ENCODE measurements at places on chromosomes 5 and 9.

- DNase-seq = no peak
Observed at GRCh38 chr5:42513246-42513645, 90.0 kb downstream of the GHR start.

DNA sequence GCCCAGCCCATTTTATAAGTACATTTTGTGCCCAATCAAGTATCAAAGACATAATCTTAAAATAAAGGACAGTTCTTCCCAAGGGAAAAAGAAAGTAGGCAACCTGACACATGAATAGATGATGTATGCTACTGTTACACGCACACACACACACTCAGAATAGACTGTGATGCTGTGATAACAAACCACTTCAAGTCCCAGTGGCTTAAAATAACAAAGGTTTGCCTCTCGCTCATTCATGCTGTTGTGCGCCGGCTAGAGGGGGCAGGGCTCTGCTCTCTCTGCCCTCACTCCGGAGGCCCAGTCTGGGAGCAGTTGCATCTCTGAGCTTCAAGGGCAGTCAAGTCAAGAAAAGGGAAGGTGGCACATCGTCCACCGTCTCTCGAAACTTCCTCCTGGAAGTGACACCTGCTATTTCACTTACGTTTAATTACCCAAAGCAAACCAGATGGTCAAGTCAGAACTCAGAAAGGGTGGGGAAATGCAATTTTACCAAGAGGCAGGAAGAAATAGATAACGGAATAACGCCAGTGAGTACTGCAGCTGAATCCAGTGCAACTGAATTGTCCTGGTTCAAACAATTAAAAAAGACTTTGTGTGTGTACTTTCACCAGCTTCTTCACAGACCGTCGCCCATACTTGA, 43.3 kb downstream of the ANKRD33B start:
- no peak for DNase-seq

DNA sequence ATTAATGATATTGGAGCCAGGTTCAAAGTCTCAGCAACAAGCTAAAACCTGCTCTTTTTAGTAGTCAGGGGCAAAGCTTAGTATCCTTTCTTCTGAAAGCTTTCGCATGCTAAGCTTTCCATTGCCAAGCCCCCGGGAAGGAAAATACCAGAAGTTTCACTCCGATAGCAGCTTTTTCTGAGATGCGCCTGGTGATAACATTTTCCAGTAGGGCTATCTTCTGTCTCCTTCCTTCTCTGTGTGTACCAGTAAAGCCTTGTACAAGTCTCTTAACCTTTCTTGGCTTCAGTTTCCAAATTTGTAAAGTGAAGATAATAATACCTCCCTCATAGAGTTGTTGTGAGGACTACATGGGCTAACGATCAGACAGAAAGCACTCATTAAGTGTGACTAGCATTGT, 36.7 kb downstream of the DOCK8 start:
- DNase-seq = no peak

- no peak for DNase-seq
Observed at GRCh38 chr5:68547622-68548021, 332.1 kb downstream of the PIK3R1 start.

DNA sequence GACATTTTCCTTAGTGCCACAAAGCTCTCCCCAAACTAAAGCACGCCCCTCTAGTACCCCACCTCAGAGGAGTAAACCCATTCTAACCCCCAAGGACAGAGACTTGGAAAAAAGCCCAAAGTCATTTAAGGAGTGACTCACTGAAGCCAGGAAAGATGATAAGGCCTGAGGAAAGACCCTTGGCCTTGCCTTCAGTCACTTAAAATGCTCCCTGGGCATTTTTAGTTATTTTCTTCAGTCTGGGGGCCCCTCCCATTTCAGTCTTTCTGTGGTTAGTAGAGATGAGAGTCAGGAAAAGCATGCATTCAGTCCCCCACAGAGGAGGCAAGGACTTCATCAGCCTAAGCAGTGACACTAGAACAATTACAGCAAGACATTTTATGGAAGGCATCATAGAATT, 13.7 kb upstream of the TLX3 start:
- no peak for DNase-seq

GRCh38 chr9:72119853-72120252, 29.4 kb upstream of the GDA start:
- no peak for DNase-seq

DNA sequence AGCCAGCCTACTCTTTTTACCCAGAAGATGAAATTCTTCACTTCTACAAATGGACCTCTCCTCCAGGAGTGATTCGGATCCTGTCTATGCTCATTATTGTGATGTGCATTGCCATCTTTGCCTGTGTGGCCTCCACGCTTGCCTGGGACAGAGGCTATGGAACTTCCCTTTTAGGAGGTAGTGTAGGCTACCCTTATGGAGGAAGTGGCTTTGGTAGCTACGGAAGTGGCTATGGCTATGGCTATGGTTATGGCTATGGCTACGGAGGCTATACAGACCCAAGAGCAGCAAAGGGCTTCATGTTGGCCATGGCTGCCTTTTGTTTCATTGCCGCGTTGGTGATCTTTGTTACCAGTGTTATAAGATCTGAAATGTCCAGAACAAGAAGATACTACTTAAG, 16.6 kb downstream of the OCLN start:
- DNase-seq = no peak

GRCh38 chr5:177610131-177610769, 10.3 kb downstream of the B4GALT7 start:
- DNase-seq = no peak

- no peak for DNase-seq
Observed at GRCh38 chr9:121322037-121322736, 47.9 kb downstream of the STOM start.

GRCh38 chr5:18546591-18546990, 912.3 kb downstream of the TAF11L14 start:
- no peak for DNase-seq

- DNase-seq = no peak
Observed at GRCh38 chr5:117487556-117487955, 912.9 kb upstream of the SEMA6A start.

GRCh38 chr5:5788793-5789192, 366.3 kb downstream of the ICE1 start:
- DNase-seq = no peak

DNA sequence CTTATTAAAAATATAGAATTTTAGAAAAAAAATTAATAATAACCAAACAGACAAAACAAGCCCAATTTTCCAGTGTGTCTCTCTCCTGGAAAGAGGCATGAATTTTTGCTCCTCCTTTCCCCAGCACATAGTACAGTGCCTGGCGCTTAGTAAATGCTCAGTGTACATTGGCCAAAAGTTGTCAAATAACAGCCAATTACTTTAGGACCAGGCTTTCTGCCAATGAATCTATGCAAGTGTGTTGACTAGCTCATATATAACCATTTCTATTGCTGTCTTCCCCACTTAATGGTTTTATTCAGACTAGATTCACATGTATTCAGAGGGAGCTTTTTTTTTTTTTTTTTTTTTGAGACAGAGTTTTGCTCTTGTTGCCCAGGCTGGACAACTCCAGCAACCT, 120.1 kb upstream of the CD180 start:
- DNase-seq = no peak

- DNase-seq = no peak
Observed at GRCh38 chr9:98438666-98439065, 183.2 kb upstream of the TBC1D2 start.

DNA sequence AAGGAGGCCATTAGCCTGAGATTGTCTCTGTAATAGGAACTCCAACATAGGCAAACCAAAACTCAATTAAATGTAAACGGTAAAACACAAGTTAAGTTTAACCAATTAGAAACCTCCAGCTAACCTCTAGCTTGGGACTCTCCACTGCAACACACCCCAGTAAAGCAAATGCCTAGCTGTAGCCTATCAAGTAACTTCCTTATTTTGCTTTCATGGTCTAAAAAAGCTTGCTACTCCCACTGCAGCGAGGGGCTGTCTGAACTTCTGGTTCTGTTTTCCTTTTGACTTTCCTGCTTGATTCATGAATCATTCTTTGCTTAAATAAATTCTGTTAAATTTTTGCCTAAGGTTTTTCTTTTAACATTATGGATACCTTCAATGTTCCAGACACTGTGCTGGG, 24.4 kb upstream of the C5orf46 start:
- no peak for DNase-seq

DNA sequence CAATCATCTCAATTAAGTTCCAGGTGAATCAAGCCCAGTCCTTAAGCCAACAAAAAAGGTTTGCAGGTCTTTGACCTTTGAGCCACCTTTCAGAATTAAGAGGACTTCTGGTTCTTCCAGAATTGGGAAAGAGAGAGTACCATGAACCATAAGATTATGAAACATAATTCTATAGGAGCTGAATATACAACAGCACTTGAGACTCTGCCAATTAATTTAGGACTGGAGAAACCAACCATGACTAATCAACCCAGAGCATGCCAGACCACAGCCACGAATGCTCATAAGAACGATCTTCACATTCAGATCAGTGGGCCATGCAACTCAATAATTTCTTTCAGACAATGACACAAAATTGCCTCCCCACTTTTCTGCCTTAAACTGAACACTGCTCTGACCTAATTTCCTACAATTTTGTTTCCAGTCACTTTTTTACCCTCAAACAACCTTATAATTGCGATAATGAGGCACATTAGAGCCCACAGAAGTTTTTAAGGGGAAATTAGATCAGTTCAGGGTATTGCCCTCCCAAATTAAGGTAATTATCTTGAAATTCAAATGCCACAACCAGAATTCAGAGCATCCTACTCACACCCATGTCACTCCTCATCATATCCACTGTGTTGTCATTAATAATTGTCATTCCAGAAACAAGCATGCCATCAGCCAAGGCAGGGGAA, 213.4 kb downstream of the ATPSCKMT start:
- no peak for DNase-seq

- no peak for DNase-seq
Observed at GRCh38 chr5:73615085-73615484, 10.9 kb upstream of the ARHGEF28 start.

- no peak for DNase-seq
Observed at GRCh38 chr5:173778784-173779304, 109.3 kb upstream of the CPEB4 start.

- no peak for DNase-seq
Observed at GRCh38 chr9:124217836-124218437, 39.8 kb upstream of the NEK6 start.

- no peak for DNase-seq
Observed at GRCh38 chr5:66655395-66656324, 59.5 kb downstream of the MAST4 start.

DNA sequence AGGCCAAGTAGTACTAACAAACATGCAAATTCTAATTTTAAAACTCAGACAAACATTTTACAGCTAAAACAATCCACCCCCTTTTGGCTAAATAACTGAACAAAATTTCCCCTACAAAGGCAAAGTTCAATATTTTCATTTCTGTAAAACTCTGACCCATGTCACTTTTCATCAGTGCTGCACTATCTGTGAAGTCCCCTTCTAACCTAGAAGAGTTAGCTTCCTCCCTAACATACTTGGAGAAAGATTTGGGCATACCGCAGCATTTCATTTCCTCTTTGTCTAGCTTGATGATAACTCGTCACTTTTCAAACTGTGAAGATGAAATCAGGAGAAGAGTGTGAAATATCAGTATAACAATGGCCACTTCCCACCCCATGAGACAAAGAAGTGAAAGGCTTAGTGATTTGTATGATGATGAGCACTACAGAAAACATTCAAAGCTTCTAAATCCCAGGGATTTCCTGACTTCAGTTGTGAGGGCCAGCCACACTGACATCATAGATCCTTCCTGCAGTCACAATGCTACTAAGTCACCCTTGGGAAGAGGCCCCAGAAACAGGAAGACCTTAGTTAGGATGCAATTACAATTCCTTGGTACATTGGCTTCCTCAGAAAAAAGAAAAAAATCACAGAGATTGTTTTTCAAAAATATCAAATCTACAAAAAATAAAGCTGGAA, at the start of gene FAM81B:
TSS of gene FAM81B (plus strand) at position 555 of the 681 bp plus-strand sequence. CDS start at position 579, 24 bp downstream.
- DNase-seq = no peak

GRCh38 chr5:115855959-115856358, 14.2 kb downstream of the AP3S1 start:
- DNase-seq = no peak

GRCh38 chr5:108125771-108126511, 256.0 kb downstream of the FBXL17 start:
- no peak for DNase-seq

DNA sequence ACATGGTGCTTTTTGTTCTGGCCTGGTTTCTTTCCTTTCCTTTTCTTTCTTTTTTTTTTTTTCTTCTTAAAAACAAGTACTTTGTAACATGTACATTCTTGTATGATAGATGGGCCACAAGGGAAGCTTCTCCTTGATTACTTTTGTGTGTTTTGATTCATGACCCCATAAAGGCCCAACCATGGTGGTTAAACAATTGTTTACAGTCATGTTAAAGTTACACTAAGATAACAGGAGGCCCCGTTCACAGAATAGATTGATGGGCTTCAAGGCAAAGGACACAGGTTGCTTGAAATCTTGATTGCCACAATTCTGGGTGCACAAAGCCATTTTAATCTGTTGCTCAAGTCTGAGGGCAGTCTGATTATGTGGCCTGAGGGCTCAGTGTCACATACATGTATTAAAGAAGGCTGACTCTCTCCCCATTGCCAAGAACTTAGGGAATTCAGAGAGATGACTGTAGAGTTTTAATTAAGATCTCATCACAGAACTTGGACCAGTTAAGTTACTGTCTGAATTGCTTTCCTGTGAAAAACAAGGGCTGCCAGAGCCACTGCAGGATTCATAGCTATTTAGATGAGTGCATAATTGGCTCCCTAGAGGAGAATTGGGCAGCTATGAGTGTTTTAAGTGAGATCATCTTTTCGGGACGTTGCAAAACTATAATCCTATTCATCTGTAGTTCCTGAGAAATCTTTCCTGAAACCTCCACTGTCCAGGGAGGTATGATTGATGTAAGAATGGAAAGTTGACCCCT, 163.4 kb downstream of the TLE4 start:
- no peak for DNase-seq

- no peak for DNase-seq
Observed at GRCh38 chr5:178304016-178304415, 71.4 kb upstream of the PHYKPL start.

DNA sequence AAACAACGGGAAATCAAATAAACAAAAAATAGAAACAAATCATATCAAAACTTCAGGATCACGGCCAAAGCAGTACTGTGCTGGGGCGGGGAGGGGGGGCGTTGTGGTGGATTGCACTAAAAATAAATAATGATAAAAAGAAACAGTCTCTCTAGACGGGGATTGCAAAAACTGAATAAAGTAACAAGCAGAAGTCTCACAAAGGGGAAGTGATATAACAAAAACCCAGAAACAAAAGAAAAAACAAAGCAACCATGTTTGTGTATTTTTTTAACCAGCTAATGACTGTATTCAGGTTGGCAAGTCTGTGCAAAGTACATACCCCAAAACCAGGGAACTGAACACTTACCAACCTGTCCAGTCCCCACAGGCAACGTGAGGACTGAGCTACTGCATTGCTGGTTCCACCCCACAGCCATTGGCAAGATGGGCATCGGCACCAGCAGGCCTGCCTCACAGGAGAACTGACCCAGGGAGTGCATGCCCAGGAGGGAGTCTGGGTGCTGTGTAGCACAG, 24.1 kb downstream of the BICD2 start:
- no peak for DNase-seq

Data from CD4-positive, alpha-beta T cell treated with Interleukin-1 beta for 1 hour (primary cell).